ENCODE measurements at places on chromosomes 1 and 21. TPM values are rescaled to one million over a fixed set of nuclear protein-coding genes. Genes with fewer than 3 reads are reported as not detected.

Gene EFNA3
- 0.67 TPM for polyA plus RNA-seq

Gene CD5L
- 0.11 TPM for polyA plus RNA-seq

Gene FAM151A
- polyA plus RNA-seq, result 0.85 TPM

Gene SPATA46
- not detected for polyA plus RNA-seq

Gene KRTAP7-1
- not detected for polyA plus RNA-seq

Gene XKR8
- polyA plus RNA-seq, result 4.2 TPM

Gene ZBTB48
- polyA plus RNA-seq, result 19.3 TPM

Gene FAM3B
- polyA plus RNA-seq, result 6.8 TPM
